ENCODE measurements at places on chromosomes 4 and X.

- no peak for DNase-seq
Measured at GRCh38 chr4:4490816-4491215, 51.0 kb downstream of the STX18 start.

DNA sequence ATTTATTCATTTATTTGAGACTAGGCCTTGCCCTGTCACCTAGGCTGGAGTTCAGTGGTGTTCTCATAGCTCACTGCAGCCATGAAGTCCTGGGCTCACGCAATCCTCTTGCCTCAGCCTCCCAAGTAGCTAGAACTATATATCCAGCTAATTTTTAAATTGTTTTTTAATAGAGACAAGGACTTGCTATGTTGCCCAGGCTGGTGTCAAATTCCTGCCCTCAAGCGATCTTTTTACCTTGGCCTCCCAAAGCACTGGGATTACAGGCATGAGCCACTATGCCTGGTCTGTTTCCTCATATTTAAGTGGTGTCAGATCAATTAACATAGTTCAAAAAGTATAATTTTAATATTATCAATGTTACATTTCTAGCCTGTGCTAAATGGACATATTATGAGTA is 68.5 kb downstream of the AFF1 start:
- no peak for DNase-seq

- no peak for DNase-seq
Measured at GRCh38 chrX:1874416-1874815, 259.6 kb downstream of the ASMT start.

GRCh38 chr4:2995546-2996265 is 32.3 kb downstream of the GRK4 start:
- no peak for DNase-seq

GRCh38 chr4:99383833-99384392 is 31.4 kb upstream of the ADH1C start:
- DNase-seq = no peak

DNA sequence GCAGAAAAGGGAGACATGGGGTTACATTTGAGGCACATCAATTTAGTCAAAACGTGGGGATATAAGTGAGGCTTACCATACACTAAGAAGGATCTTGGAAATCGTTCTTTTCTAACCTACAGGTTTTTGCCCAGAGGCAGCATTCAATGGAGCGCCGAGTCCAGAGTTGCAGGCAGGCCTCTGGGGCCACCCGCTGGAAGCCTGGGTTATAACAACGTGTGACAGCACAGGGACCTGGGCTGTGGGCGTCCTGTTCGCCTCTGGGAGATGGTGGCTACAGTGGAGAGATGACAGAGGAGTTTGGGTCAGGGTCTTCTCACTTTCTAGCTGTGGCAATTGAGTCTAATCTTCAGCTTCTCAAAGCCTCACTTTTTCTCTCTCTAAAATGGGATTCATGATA is 53.9 kb downstream of the ENPP6 start:
- peak; percentile 32 for DNase-seq

GRCh38 chr4:4395849-4396627 is 9.1 kb downstream of the NSG1 start:
- DNase-seq = peak; percentile 20

DNA sequence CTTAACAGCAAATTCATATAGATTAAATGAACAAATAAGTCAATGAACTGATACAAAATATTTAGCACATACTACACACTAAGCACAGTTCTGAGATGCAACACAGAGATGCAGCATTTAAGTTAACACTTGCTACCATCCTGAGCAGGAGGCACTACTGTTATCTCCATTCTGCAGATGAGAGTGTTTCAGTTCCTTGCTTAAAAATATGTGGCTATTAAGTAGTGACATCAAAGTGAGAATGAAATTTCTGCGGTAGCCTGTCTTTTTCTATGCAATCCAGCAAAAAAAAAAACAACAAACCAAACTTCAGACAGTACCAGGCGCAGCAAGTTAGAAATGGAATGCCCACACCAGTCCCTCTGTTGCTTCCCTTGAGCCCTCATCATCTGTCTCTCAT is 90.8 kb downstream of the SHISA3 start:
- no peak for DNase-seq

DNA sequence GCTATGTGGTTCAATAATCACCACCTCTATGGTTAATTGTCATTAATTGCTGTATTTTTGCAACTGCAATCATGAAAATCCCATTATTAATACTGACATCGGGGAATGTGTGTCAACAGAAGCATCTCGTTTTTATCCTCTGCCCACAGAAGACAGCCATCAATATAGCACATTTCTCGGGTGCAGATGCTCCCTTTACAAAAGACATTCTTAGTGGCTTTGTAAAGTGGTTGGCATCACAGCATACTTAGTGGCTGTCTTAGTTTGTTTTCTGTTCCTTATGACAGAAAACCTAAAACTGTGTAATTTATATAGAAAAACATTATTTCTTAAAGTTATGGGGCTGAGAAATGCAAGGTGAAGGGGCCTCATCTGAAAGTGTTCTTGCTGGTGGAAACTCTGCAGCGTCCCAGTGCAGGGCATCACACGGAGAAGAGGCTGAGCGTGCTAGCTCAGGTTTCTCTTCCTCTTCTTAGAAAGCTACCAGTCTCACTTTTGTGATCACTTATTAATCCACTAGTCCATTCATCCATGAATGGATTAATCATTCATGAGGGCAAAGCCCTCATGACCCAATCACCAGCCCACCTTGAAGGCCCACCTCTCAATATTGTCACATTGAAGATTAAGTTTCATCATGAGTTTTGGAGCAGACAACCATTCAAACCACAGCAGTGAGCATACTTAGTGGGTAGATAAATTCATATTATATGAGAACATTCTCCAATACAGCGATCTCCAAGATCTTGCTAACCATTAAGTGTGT is 1067.7 kb upstream of the PABPC4L start:
- no peak for DNase-seq

DNA sequence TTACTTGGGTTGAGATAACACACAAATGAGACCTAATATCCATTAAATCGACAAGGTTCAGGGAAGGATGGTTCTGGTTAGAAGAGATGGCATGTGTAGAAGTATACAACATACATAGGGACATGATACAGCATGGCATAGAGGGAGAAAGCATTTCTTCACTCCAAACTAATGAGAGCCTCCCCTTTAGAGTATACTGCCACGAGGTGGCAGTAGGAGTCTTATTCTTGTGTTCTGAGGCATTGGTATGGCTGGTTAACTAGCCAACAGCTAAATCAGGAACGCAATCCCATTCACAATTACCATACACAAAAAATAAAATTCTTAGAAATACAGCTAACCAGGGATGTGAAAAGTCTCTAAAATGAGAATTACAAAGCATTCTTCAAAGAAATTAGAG is 29.1 kb upstream of the TRO start:
- peak; percentile 58 for DNase-seq

- no peak for DNase-seq
Measured at GRCh38 chr4:113540859-113541258, 220.7 kb downstream of the CAMK2D start.

DNA sequence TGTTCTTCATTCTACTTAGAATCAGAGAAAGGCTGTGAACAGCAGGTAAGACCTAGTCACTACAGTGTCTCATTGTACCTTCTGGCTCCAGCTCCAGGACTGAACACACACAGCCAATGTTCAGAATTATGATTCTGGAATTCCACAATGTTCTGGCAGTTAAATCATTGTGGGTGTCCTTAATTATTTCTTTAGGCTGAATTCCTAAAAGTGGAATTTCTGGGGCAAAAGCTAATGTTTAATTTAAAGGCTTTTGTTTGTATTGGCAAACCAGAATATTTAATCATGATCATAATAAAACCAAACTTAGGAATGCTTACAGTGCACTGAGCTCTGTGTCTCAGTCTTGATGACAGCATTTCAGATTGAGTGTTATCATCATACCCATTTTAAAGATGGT is 67.0 kb upstream of the FAT1 start:
- DNase-seq = no peak

DNA sequence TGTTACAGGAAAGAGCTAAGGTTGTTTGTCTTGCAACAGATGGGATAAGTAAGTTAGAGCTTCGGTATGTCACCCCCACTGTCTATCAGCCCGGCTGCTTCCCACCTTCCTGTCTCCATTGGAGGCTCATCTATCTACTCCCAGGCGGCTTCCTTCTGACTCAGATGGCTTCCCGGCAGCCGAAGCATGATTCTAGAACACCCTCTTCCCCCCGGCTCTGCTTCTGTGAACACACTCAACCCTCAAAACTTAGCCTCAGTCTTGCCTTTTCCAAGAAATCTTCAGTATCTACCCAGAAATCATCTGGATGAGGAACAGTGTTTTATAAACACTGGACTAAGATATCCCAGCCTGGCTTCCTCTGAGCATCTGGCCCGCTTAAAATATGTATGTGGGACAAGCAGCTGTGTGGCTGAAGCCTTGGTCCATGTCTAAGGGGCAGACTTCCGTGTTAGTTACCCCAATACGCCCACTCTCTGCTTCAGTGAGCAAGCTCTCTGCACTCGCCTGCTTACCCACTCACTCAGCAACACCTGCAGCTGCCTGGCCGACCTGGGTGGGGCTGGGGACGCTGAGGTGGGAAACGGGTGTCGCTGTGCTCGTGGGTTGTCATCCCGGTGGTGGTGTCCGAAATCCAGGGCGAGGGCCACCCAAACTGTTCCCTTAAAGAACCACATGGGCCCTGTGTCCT is 12.0 kb upstream of the SLC2A9 start:
- no peak for DNase-seq

- DNase-seq = no peak
Measured at GRCh38 chr4:144967161-144967560, 130.8 kb downstream of the ANAPC10 start.

DNA sequence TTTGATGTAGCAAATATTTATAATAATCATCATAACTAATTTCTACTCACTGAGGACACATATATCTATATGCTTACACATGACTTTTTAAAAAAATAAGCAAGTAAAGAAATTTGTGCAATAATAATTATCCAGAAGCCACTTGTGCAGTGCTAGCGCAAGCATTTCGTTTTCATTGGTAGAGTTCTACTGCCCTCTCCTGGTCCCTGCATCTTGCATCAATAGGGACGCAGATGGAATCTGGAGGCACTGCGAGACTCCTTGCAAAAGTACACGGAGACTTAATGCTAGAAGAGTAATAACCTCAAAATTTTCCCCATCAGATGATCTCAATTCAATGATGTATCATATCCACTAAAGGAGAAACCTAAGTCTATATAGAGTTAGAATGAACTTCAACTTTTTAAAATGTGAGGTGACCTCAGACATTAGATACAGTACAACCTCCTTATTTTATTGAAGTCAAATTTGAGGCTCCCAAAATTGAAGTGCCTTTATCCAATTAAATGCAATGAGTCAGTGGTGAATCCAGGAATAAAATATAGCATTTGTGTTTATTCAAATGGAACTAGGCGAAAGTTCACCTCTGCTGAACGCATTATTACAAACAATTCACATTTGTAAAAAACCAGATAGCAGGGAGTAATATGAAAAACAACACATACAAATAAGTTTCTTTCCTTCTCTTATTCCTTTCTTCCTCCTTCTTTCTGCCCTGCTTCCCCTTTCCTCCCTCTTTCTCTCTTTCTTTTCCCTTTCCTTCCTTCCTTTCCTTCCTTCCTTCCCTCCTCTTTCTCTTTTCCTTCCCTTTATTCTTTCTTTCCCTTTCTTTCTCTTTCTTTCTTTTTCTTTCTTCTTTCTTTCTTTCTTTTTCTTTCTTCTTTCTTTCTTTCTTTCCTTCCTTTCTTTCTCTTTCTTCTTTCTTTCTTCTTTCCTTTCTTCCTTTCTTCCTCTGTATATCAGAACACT is 450.0 kb downstream of the ANKRD50 start:
- DNase-seq = no peak

DNA sequence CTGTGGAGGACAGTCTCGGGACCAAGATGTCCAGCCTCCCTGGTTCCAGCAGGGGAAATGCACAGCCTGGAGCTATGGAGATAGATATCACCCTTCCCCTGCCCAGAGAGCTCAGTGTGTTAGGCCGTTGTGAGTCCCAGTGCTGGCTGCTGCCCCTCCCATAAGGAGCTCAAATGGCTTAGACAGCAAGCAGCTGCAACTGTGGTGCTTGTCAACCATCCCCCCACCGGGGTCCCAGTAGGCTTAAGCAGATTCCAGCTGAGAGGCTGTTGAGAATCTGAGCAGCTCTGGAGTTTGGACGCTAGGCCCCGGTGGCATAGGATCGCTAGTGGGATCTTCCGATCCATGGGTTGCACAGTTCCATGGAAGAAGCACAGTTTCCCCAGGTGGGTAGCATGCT is 181.8 kb upstream of the POF1B start:
- no peak for DNase-seq

GRCh38 chrX:152843852-152844251 is 13.0 kb downstream of the NSDHL start:
- DNase-seq = no peak

- DNase-seq = no peak
Measured at GRCh38 chr4:34512616-34513015, 1731.7 kb downstream of the ARAP2 start.

- no peak for DNase-seq
Measured at GRCh38 chrX:36974911-36975310, 33.3 kb upstream of the FAM47C start.

DNA sequence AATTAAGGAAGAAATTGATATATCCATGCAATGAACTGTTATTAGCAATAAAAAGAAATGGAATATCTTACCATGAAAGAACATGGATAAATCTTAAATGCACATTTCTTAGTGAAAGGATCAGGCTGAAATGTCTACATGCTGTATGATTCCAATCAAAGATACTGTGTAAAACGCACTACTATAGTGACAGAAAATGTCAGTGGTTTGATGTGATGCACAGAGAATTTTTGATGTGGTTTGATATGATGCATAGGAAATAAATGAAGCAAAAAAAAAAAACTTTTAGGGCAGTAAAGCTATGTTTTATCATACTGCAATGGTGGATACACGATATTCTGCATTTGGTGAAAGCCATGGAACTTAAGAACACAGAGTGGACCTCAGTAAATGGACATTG is 547.6 kb downstream of the GABRG1 start:
- no peak for DNase-seq

- DNase-seq = no peak
Measured at GRCh38 chrX:147884958-147885357, 26.8 kb upstream of the FMR1 start.

- DNase-seq = no peak
Measured at GRCh38 chrX:46256875-46257274, 288.3 kb downstream of the ZNF674 start.

- DNase-seq = no peak
Measured at GRCh38 chr4:17115583-17115982, 217.1 kb upstream of the LDB2 start.

DNA sequence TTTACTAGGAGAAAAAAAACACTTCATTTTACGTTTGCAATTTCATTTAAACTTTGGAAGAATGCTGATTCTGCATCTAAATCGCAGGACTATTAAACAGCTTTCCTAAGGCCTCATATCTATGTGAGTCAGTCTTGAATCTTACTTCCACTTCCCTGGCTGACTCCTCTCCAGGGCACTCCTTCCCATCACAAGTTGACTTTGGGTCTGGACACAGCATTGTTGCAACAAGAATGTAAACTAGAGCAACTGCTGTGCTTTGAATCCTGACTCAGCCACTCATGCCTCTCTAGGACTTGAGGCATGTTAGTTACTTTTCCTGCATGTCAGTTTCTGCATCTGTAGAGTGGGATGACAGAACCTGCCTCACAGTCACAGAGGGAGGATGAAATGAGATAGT is 413.8 kb downstream of the FAT4 start:
- no peak for DNase-seq

Measured in SHP77 treated with DMSO at 0.1 percent for 48 hours (cell line).